ENCODE measurements at places on chromosomes 1 and 21.

DNA sequence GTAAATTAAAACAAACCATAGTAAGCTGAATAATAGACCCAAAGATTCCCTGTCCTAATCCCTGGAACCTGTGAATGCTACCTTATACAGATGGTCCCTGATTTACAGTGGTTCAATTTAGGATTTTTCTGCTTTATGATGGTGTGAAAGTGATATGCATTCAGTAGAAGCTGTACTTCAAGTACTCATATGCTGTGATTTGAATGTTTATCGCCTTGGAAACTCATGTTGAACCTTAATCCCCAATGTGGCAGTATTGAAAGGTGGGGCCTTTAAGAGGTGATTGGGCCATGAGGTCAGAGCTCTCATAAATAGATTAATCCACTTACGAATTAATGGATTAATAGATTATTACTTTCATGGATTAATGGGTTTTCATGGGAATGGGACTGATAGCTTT, 10.6 kb upstream of the RRP15 start:
- DNase-seq = no peak

GRCh38 chr1:209042413-209042812, 541.1 kb upstream of the CAMK1G start:
- no peak for DNase-seq

GRCh38 chr1:224894915-224895314, 34.6 kb upstream of the DNAH14 start:
- DNase-seq = peak; percentile 3

DNA sequence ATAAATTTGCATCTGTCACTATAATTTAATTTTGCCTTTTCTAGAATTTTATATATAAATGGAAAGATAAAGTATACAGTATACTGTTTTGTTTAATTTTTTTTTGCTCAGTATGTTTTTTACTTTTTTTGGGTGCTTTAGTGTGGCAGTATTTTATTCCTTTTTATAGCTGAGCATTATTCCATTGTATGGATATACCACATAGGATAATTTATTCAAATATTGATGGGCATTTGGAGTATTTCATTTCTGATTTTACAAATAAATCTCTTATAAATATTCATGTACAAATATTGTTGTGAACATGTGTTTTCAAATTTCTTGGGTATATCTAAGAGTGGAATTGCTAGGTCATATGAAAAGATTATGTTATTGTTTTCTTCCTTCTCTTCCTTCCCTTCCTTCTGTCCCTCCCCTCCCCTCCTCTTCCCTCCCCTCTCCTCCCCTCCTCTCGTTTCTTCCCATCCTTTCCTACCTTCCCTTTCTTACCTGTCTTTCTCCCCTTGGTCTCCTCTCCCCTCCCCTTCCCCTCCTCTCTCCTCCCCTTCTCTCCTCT, 18.5 kb downstream of the SLC35A3 start:
- no peak for DNase-seq

GRCh38 chr1:187383366-187383765, 554.6 kb downstream of the PLA2G4A start:
- no peak for DNase-seq

GRCh38 chr1:15063783-15064182, 89.8 kb upstream of the TMEM51 start:
- DNase-seq = no peak
